Stimulated activated CD8-positive, alpha-beta memory T cell treated with anti-CD3 and anti-CD28 coated beads, Interleukin-7, amount 100 ng/mL, for 1 hour (primary cell): ENCODE measurements at places on chromosomes 1 and 21.
A peak's percentile ranks its signal among the peaks of the same experiment; 100 is the strongest.

DNA sequence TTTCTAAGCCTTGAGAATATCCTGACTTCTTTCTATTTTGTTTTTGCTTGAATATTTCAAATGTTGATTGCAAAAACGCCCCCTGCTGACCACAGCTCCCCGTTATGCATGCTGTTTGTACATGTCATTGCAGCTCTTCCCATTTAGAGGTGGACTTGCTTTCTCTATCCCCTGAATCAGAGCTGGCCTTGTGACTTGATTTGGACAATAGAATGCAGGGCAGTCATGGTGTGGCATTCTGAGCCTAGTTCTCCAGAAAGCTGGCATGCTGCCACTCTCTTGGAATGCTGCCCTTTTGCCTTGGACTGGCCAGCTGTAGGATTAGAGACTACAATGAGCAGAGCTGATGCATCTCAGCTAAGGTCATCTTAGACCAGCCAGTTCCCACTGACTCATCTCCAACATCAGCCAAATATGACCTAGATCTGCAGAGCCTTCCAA is 1561.5 kb downstream of the MRPL39 start:
- no peak for DNase-seq

DNA sequence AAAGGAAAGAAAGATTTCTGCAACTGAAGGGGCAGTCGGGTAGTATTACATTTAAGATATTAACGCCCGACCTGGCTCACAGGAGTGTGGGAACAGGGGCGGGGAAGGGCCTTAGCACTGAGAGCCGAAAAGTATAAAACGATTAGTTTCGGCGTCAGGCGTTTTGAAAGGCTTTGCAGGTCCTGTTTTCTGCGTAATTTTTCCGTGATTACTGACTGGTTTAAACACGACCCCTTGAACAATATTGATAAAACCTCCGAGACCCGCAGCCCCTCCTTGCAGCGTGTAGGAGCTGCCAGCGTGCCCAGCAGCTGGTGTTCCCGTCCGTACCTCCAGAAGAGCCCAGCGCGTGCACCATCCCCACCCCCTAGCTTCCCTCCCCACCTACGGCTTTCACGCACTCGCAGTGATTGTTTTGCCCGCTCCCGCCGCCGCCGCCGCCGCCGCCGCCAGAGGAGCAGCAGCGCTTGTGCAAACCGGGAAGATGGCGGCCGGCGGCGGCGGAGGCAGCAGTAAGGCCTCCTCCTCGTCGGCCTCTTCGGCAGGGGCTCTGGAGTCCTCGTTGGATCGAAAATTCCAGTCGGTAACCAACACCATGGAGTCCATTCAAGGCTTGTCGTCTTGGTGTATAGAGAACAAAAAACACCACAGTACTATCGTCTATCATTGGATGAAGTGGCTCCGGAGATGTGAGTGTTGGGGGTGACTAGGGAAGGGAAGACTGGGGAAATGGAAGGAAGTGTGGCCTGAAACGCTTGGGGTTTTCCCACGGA is 470 bp downstream of the RPRD2 start:
- DNase-seq = peak; percentile 48

DNA sequence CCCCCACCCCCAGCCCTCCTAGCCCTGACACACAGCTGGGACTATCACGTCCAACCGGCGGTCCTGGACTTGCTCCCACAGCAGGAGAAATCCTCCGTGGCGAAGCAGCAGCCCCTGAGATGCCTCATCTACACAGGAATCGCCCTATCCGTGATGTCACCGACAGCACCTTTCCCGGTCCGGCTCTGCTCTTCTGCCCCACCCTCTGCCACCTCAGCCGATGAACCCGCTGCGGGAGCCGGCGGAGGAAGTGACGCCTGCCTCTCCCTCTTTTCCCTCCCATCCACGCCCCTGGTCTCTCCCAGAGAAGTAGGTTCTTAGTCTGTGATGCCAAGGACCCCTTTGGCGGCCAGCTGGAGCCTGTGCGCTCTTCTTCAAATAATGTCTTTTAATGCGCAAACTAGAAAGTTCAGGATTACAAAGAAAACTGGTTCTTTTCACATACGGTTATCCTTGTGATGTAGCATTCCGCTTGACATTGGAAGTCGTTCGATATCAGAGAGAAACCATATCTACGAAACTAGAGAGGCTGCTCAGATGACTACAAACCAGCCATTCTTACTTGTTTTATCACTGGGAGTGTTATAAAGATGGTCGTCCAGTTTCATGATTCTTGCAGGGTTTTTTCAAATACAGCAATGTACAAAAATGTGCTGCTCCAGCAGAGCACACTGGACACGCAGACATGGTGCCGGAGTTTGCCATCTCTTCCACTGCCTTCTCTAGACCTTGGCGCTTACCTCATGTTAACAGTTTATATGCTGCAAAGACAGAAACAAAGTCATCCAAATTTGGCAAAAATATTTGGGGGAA is 120.3 kb downstream of the PPIAL4G start:
- no peak for DNase-seq

DNA sequence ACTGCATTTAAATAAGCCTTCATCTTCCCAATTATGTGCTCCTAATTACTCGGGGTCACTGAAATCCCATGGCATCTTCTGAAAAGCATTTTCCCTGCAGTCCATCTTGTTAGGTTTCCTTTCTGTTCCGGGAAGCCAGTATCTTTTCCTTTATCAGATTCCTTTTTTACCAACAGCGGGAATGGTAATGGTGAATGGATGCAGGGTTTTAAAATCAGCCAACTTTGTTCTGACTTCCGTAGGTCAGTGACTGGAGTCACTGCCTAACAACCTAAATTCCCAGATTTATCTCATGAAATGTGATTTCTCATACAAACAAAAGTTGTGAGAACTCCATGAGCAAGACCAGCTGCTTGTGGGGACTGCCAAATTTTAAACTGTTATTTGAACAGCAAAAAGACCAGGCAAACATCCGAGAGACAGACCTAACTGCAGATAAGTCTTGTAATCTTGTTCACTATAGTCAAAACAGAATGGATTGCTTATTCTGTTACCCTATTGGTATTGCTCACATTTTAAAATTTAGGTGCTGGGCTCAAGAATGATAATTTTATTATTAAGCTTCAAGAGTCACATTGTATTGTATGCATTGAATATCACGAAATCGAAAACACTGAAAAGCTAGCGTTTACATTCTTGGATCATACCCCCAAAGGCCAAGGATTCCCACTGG is 1.2 kb upstream of the RWDD3 start:
- no peak for DNase-seq

- no peak for DNase-seq
Measured at GRCh38 chr1:38563942-38564735, 295.4 kb downstream of the RRAGC start.

DNA sequence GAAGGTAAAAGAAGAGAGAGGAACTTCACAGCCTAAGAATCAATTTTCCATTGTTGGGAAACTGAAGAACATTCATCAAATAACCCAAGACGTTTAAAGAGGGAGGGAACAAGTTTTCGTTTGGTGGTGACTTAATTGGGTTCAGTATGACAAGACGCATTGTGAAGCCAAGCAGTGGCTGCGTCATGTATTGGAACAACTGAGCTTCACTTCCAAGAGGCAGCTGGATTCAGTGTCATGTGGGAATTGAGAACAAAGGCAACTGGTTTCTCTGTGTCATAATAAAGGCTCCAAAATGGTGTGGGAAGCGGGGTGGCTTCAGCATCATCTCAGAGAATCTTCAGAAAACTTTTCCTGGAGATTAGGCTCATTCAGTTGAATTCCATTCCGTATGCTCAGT is 29.8 kb upstream of the RC3H1 start:
- no peak for DNase-seq

GRCh38 chr1:94820936-94821335 is 779 bp downstream of the SLC44A3 start:
- no peak for DNase-seq

GRCh38 chr1:170885551-170885950 is 49.8 kb upstream of the MROH9 start:
- DNase-seq = no peak

DNA sequence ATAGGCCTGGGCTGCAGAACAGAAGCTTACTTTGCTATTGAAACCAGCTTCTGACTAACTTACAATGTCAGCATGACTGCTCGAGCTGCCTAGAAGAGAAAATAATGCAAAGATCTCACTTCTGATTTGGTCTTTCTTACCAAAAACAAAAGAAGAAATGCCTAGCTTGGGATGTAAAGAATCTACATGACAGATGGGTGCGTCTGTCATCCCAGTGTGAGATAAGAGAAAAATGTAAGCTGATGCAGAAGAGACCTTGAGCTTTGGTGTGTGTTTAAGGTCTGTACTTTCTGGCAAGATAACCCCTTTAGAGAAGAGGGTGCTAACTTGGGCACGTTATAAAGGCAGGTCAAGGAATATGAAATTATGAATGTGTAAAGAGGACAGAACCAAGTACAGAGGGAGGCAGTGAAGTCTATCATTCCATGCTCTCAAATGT is 3.6 kb downstream of the FAM20B start:
- DNase-seq = no peak

GRCh38 chr21:31566064-31566463 is 93.4 kb upstream of the SOD1 start:
- DNase-seq = no peak

GRCh38 chr21:44024887-44025353 is 12.8 kb downstream of the TRAPPC10 start:
- DNase-seq = no peak

- no peak for DNase-seq
Measured at GRCh38 chr1:23020706-23021405, 1.6 kb downstream of the KDM1A start.

GRCh38 chr1:84089465-84089864 is 54.6 kb upstream of the PRKACB start:
- DNase-seq = no peak

- no peak for DNase-seq
Measured at GRCh38 chr1:62601457-62601856, 4.1 kb downstream of the ANGPTL3 start.

DNA sequence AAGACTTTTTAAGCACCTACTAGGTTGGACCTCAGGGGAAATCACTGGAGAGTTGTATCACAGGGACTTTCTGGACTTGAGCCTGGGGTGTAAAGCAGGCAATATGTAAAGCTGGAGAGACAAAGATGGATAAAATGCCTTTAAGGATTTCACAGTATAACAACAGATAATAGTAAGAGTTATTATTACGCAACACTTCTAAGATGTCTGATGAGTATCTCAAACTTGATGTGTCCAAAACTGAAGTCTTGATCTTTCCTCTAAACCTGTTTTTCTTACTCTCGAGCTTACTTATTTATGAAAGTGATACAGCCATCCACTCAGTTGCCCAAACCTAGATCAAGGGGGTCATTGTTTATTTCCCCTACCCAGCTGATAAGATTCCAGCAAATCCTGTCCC is 2.1 kb upstream of the STRIP1 start:
- DNase-seq = no peak

- DNase-seq = no peak
Measured at GRCh38 chr1:44094047-44094446, 24.6 kb upstream of the KLF17 start.

DNA sequence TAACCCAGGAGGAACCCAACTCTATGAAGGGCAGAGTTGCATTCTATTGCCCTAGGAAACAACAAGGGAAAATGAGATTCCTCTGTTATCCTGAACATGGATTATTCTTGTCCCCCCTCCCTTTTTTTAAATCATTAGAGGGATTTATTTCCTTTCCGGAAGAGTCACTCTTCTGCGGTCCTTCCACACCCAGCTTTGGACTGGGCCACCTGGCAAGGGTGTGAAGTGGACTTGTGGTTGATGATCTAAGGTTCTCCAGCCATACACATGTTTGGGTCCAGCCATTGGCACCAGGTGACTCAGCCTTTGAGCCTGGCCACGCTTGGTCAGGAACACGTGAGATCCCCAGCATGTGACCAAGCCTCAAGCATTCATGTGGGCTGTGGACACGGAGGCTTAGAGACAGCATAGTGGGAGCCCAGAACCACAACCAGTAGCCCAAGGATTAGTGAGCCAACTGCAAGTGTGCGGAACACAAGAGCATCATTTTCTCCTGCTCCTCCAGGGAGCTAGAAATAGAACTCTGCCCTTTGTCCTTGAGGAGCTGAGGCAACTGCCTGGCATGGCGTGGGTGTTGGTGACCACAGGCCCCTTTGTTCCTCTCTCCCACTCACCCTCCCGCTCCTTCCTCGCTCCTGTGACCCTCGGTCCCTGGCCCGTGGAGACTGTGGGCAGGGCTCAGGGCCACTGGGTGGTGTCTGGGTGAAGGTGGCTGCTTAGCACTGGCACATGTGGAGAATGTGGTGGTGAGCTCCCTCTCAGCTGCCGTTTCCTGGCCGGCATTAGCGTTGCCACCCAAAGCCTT is 50.1 kb downstream of the NENF start:
- no peak for DNase-seq

DNA sequence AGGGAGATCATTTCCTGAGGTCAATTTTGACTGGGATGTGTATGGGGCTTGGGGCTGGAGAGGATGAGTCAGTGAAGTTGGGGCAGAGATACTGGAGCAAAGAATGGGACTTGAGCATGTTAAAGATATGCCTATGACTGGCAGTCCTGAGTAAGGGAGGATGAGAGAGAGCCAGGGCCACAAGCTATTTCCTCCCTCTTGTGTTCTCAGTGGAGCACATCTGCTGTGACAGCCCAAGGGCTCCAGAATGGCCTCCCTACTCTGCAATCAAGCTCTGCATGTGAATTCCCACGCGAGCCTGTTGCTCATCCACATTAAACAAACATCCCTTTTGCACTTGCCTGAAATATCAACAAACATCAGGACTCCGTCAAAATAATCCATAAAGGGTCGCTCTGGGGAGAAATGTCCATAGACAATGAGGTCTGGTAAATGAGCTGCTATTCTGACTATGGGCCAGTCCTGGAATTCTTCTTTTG is 9.2 kb downstream of the ADCY10 start:
- no peak for DNase-seq

DNA sequence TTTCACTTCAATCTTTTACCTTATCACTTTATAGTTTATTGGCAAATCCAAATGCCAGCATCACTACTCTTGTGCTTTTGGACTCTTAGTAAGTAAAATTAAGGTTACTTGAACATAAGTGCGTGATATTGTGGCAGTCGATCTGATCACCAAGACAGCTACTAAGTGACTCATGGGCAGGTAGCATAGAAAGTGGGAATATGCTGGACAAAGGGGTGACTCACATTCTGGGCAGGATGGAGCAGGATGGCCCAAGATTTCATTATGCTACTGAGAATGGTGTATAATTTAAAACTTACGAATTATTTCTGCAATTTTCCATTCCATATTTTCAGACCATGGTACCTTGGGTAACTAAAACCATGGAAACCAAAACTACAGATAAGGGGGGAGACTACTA is 120.2 kb downstream of the ROR1 start:
- no peak for DNase-seq

DNA sequence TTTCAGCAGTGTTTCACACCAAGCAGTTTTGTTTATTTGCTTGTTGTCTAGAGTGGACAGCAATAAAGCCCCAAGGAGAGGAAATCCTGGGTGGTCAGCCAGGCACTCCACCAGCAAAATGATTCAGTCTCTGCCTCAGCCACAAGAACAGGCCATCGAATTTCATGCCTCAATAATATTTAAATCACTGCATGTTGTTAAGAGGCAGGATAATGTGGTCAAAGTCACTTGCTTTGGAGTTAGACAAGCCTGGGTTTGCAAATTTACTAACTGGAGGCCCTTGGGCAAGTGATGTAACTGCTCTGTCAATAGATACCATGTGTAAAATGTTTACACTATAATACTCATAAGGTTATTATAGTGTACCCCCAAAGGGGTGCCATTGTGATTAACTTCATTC is 349.6 kb downstream of the LMO4 start:
- no peak for DNase-seq
